ENCODE measurements at places on chromosomes 1 and 21.

GRCh38 chr21:39344848-39345247, 4.0 kb downstream of the HMGN1 start:
- DNase-seq: no peak

DNA sequence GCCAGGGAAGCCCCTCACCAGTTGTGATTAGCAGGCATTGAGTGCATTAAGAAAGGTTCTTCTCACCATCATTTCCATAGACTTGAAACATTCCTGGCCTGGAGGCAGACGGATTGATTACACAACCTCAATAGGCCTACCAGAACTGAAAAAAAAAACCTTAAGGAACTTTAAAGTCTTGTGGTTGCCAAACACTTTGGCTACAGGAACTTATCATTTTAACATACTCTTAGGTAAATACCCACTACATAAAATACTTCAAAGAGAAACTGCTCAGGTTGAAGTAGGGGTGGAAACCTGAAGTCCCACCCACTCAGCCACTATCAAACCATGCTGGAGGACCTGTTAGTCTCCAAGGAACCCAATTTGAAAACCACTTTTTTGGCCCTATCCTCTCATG, 22.4 kb upstream of the HMGB4 start:
- no peak for DNase-seq

DNA sequence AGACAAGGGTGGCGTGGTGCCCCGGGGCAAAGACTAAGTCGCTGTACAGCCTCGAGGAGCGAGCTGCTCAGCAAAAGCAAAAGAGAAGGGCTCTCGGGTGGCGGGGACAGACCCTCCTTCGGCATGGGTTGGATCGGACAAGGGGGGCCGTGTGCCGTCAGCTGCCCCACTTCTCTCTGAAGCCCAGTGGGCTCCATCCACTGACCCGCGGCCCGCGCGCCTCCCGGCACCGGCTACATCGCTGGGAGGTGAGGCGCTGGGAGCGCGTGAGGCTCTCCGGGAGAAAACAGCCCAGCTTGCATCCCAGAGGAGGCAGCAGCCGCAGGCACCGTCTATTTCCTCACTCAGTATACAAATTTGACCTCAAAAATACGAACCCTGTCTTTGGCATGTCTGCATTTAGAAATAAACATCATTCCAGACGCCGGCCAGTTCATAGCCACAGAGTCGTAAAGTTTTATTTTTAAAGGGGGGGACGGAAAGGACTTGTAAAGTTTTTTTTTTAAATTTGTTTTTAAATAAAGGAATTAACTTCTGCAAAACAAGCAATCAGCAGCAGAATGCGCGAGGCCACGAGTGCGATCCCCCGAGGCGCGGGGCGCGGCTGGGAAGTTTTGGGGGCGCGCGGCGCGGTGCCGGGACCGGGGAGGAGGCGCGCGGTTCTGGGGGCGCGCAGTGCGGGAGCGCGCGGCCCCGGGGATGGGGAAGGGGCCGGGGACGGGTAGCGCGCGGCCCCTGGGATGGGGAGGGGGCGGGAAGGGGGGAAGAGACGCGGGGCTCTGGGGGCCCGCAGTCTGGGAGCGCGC, 689 bp upstream of the GPR137B start:
- peak; percentile 65 for DNase-seq

GRCh38 chr1:161736335-161736969, 13.1 kb upstream of the DUSP12 start:
- no peak for DNase-seq

DNA sequence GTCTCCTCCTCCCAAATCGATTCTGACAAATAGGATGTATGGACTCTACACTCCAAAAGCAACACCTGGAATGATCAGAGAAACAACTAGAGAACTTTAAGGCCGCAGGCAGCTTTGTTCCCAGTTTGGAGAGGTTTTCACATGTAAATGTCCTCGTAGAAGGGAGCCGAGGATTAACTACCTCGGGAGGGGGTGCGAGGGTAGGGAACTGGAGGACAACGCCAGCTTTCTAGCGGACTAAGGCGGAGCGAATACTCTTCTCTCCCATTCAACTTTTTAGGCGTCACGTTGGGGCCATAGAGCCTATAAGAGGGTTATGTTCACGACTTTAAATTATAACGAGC, 1.2 kb downstream of the SCAF4 start:
- no peak for DNase-seq

DNA sequence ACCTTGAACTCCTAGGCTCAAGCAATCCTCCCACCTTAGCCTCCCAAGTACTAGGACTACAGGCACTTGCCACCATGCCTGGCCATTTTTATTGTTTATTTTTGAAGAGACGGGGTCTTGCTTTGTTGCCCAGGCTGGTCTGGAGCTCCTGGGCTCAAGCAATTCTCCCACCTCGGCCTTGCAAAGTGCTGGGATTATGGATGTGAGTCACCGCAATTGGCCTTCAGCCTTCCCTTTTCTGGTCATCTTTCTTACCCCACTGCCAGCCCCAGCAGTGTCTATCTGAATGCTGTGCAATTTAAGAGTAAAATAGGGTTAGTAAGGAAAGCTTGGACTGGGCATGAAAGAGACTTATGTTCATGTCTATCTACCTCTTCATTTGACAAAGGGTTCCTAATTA, 6.1 kb upstream of the KLF17 start:
- DNase-seq: no peak

- DNase-seq: peak; percentile 83
Measured at GRCh38 chr1:9890224-9890731, 19.8 kb downstream of the CTNNBIP1 start.

- no peak for DNase-seq
Measured at GRCh38 chr1:111085676-111086075, 54.2 kb downstream of the DRAM2 start.

DNA sequence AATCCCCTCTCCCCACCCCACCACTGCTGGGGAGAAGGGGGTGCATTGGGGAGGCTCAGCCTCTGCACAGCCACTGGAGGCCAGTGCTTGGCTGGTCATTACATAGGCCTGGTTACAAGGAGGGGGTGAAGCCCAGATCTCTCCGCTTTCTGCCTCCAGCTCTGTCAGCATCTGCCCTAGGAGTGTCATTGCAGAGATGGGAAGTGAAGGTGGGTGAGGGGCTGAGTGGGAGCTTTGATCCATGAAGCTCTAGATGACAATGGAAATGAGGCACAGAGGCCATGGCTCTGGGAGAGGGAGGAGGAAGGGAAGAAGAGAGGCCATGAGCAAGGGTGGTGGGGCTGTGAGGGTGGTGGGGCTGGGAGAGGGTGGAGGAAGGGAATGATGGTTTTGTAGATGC, 411.6 kb downstream of the MATN1 start:
- no peak for DNase-seq

DNA sequence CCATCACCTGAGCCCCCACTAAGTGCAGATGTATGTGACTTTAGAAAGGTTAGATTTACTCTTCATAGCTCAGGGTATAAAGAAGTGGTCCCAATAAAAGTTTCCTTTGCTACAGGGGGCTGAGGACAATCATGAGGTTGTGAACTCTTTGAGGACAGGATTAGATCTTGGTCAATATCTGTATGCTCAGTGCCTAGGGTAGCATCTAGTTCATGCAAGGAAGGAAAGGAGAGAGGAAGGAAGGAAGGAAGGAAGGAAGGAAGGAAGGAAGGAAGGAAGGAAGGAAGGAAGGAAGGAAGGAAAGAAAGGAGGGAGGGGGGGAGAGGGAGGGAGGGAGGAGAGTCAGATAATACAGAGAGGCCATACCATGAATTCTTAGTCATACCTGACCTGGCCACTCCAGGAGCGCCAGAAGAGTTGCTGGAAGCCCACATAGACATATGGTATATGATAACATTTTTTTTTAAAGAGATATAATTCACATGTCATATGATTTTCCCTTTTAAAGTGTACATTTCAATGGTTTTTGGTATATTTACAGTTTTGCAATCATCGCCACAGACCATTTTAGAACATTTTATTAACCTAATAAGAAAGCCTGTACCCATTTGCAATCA, 9.7 kb upstream of the CSRP1 start:
- DNase-seq: no peak

GRCh38 chr1:156384007-156384406, 15.0 kb downstream of the RHBG start:
- DNase-seq: no peak

- peak; percentile 12 for DNase-seq
Measured at GRCh38 chr1:97063532-97063931, 341.9 kb downstream of the PTBP2 start.

DNA sequence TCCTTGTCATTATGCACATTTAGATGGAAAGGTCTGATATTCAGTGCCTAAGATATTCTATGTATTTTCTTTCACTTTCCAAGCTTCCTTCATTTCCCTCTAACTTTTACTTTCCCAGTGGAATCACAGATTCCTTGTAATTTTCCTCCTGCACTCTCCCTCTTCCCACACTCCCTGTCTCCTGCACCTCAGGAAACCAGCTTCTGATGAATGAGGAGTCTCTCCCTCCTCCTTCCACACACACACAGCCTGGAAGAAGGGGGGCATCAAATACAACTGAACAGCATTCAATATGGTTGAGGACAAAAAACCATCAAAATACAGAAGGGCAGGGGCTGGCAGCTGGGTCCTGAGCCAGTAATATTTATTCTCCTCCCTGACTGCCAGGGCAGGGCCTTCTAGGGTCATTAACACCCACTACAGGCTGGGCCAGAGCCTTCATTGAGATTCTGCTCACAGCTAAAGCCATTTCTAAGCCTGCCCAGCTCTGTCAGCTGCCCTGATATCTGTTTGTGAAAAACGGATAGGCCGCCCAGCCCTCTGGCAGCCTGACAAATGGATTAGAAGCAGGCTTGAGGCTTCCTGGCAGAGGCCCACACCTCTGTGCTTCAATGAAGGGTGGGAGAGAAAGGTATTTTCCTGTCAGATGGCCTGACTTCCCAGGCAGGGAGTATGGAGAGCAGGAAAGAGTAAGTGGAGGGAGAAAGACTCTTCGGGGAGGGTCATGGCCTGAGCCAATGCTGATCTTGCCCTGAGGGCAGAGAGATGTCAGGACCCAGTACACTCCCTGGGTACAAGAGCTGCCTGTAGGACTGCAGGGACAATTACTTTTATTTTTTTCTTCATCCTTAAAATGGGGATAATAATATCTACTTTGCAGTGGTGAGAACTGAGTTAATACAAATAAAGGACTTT, 138.9 kb upstream of the SPATA6 start:
- no peak for DNase-seq

GRCh38 chr1:72915581-72915980, 633.2 kb upstream of the NEGR1 start:
- DNase-seq: no peak

GRCh38 chr1:246750752-246751151, 26.5 kb downstream of the SCCPDH start:
- no peak for DNase-seq

DNA sequence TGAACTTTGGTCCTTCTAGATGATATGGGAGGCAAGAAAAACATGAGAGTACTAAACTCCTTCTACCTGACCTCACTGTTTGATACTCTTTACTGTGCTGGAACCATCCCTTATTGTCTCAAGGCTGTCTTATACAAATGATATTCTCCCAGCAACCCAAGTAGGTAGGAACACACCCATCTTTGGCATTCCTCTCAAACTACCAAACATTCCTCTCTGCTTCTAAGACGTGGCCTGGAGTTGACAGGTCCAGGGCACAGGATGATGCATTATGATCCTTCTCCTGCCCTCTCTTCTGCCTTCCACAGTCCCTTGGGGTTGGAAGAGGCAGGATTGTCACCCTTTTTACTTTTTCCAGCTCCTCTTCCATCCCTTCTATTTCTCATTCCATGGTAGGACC, 90.5 kb downstream of the SPATA17 start:
- no peak for DNase-seq

- DNase-seq: no peak
Measured at GRCh38 chr1:117120774-117121588, 568 bp downstream of the TRIM45 start.

DNA sequence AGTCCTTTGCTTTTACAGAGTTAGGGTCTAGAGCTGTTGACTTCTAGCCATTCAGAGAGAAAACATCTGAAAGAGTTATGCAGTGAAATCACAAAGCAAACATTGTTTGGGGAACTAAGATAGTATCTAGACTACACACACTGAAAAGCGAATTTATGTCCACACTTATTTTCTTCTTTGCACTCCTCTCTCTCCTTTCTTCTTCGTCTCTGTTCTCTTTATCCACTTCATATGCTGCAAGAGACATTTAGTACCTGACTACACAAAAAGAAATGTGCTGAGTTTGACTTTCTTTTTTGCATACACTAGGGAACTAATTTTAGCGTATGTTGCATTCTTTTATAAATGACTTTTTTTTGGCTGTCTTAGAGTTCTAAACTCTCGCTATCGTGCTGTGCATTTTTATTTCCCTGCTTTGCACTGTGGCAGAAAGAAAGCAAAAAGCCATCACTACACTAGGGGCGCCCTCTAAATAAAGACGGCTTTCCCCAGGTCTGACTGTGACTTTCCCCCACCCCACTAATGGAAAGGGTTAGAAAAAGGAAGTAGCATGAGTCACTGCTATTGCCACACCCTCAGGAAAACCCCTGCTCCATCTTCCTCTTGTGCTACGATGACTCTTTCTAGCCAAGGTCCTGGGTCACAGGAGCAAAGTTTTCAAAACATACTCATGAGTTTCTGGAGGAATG, 65.7 kb downstream of the MAP3K7CL start:
- peak; percentile 73 for DNase-seq

DNA sequence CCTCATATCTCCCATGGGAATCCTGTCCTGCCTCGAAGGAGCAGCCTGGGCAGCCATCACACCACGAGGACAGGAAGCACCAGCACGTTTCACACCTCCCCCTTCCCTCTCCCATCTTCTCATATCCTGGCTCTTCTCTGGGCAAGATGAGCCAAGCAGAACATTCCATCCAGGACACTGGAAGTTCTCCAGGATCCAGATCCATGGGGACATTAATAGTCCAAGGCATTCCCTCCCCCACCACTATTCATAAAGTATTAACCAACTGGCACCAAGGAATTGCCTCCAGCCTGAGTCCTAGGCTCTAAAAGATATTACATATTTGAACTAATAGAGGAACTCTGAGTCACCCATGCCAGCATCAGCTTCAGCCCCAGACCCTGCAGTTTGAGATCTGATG, 8.7 kb downstream of the SLAMF8 start:
- DNase-seq: no peak

DNA sequence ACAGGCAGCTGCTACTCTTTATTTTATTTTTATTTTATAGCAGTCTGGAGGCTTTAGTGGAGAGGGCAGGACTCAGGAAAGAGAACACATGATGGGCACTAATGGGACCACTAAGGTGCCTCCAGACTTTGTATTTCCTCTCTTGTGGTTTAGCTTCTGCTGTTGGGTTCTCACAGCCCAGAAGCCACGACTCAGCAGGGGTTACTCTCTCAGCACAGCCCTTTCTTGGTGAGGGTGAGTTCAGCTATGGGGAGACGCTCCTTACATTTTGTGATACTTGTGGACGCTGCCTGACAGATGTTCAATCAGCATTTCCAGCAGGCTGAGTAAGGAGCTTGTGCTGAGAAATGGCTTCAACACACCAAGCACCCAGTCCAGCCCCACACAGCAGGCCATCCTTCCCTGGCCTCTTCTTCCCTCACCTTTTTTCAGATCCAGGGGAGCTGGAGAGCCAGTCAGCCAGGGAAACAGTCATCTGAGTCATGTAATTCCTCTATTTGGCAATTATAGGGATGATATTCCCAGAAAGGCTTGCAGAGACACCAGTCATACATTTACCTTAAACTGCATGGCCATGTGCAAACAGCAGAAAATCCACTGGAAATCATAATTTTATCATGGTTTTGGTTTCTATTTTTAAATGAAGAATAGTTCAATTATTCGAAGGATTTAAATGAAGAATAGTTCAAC, 53.2 kb upstream of the RAB3GAP2 start:
- DNase-seq: no peak
